ENCODE measurements at places on chromosomes 7 and 10.

GRCh38 chr10:9331583-9332008 is 1277.1 kb downstream of the GATA3 start:
- no peak for DNase-seq

DNA sequence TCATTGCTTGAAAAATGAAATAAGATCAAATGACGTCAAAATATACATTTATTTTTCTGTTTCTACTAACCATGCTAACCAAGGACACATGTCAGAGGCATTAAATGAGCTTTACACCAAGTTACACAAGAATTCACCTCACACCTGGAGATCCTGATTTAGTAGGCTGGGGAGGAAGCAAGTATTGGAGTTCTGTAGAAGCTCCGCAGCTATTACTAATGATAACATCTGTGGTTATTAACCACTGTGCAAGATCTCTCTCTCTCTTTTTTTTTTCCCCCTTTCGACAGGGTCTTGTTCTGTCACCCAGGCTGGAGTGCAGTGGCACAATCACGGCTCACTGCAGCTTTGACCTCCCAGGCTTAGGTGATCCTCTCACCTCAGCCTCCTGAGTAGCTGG is 104.0 kb downstream of the ZNF22 start:
- DNase-seq: no peak

GRCh38 chr7:37031571-37032257 is 307.4 kb upstream of the AOAH start:
- DNase-seq: peak; percentile 30

GRCh38 chr10:27914888-27915287 is 84.0 kb downstream of the ODAD2 start:
- DNase-seq: no peak

- DNase-seq: no peak
These were observed 164.7 kb downstream of the PRKG1 start for GRCh38 chr10:51239006-51239405.

GRCh38 chr10:33240931-33241330 is 93.5 kb downstream of the NRP1 start:
- DNase-seq: no peak

GRCh38 chr7:46352004-46352954 is 431.2 kb upstream of the IGFBP3 start:
- no peak for DNase-seq

GRCh38 chr7:106279425-106280197 is 5.2 kb downstream of the NAMPT start:
- DNase-seq: no peak

DNA sequence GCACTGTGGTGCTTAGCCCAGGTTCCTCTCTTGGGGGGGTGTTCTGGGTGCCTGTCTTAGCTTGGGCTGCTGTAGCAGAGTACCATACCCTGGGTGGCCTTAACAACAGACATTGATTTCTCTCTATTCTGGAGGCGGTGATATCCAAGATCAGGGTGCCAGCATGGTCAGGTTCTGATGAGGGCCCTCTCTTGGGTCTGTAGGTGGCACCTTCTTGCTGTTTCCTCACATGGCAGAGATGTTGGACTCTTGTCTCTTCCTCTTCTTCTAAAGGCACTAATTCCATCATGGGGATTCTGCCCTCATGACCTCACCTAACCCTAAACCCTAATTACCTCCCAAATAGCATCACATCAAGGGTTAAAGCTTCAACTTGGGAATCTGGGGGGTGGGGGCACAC is 19.9 kb upstream of the CRHR2 start:
- no peak for DNase-seq

DNA sequence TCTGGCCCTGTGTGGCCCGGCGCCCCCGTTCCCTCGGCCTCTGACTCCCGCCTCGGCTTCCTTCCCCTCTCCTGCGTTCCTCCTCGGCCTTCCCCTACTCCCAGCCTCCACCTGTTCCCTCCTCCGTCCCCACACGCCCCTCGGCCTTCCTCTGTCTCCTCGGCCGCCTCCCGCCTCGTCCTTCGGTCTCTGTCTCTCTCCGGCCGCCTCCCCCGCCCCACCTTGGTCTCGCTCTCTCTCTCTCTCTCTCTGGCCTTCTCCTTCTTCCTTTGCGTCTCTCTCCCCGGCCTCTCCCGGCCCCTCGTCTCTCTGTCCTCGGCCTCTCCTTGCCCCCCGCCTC is 588 bp downstream of the GET4 start:
- no peak for DNase-seq

DNA sequence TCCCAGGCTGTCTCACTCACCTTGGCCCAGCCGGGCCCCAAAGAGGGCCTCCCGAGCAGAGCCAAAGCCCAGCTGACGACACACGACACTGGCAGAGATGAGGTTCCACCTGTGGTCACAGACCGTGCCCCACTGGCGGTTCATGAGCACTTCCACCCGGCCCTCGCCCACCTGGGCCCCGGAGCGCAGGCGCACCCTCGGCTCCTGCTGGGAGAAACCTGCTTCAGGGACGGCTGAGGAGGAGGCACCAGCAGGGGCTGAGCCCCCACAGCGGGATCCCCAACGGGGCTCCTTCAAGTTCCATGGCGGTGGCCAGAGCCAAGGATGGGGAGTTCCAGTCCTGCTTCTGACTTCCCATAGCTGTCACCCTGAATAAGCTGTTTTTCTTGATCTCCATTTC is 10.0 kb downstream of the LOXL4 start:
- no peak for DNase-seq

DNA sequence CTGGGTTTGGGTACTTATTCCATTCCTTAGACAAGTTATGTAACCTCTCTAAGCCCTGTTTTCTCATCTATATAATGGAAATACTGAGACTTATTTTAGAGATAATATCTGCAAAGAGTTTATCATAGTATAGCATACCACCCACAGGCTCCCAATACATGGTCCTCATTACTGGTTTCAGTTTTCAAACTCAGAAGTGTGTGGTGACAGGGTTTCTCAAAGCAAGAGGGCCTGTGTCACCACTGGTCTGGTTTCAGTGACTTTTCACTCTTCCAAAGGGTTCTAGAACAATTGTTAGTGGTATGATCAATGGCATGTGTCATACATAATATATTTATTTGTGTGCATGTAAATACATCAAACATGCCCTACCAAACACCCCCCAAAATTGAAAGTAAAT is 89.2 kb upstream of the BMPER start:
- DNase-seq: no peak

GRCh38 chr10:3832022-3832786 is 47.2 kb upstream of the KLF6 start:
- no peak for DNase-seq

DNA sequence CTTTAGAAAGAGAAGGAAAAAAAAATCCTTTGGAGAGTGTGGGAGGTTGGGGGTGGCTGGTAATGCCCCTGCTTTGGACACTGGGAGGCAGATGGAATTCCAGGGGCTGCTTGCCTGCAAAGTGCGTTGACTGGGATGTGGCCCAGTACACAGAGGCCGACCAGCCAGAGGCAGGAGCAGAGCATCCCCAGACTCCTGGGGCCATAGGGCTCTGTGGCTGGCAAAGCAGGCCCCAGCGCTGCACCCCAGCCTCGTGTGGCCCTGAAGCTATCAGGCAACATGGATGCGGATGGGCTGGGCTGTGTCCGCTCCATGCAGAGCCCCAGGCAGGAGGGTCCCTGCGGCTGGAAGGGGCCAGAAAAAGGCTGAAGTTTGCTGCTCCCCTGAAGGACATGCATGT is 361.6 kb upstream of the FZD8 start:
- no peak for DNase-seq

All from nucleus accumbens (tissue), 56 donors.